ENCODE measurements at places on chromosomes 1 and 21.

DNA sequence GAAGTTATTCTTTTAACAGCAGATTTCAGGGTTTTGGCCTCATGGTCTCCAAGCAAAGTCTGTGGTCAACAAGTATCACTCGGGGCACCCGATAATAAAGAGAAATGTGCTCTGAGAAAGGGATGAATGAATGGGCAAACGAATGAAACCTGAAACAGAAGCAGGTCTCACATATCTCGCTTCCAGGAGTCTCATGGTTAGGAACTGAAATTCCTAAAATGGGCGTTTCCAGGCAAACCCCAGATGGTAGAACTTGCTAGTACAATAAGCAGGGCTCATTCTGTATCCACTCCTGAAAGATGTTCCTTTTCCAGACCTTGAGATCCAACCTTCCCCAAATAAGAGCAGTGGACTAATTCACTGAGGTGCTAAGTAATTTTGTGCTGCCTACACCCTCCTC lies 87.2 kb downstream of the LAMC2 start:
- peak; percentile 54 for DNase-seq

DNA sequence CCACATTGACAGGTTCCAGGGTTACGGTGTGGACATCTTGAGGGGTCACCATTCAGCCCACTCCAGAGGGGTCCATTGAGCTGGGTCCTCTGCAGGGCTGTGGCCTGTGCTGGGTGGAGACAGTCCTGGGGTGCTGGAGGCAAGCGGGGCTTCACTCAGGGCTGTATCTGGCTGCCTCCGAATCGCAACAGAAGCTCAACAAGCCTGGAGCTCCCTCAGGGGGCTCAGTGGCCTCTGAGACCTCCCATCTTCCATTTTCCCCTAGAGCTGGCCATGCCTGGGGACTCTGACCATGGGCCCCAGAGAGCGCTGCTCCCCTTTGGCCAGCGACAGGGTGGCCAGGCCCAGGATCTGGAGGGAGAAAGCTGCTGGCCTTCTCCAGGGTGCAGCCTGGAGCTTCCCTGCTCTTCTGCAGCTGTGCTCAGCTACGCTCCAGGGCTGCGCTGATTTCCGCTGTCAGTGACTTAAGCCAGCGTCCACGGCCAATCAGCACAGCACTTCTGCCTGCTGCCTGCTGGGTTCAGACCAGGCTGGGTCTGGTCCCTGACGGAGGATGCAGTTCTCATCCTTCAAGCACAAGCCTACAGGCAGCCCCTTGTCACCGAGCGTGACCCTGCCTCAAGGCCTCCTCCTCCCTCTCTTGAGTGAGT lies 45.0 kb upstream of the ADARB1 start:
- no peak for DNase-seq

GRCh38 chr1:151001602-151002001 lies 5.1 kb downstream of the MINDY1 start:
- no peak for DNase-seq

DNA sequence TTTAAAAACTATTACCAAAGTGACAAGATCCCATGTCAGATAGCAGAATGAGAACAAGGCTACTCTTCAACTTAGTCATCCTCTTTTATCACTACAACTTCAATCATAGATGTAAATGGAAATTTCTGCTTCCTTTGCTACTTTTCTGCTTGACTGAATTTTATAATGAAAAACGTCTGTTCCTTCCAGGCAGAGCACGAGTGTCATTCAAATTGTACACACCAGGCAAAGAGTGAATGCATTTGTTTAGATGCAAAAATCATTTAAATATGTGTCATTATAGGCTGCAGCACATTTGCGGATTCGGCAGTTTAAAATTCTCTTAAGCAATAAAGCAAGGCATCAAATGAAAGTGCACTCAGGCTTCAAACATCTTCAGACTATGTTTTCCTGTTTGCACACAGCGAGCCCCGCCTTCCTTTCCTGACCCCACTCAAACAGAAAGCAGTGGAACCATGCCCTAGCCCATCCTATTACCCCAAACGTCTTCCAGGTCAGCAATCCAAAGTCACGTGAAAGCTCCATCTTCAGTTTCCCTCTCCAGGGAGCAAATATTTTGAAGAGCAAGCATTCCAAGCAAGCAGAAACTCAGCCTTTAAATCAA lies 99.6 kb downstream of the APP start:
- peak; percentile 87 for DNase-seq

- DNase-seq: peak; percentile 61
These were observed 16.3 kb upstream of the ACKR1 start for GRCh38 chr1:159188375-159188788.

- DNase-seq: no peak
These were observed 65.2 kb upstream of the TINAGL1 start for GRCh38 chr1:31510853-31511789.

DNA sequence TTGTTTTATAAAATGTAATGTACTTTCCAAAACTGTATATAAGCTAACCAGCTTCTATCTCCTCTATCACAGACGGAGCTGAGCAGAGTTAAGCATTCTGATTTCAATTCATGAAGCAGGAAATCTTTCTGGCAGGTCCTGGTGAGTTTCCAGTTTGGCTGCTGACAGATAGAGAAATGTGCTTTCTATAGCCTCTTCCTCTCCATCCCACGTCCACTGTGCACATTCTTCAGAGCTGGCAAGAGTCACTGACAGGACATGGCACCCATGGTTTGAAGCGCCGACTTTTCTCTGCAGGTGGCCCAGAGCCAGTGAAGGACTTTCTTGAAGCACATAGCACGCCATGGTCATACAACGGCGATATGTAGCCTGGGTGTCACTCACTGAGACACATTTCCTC lies 52.3 kb upstream of the POU2F1 start:
- no peak for DNase-seq

DNA sequence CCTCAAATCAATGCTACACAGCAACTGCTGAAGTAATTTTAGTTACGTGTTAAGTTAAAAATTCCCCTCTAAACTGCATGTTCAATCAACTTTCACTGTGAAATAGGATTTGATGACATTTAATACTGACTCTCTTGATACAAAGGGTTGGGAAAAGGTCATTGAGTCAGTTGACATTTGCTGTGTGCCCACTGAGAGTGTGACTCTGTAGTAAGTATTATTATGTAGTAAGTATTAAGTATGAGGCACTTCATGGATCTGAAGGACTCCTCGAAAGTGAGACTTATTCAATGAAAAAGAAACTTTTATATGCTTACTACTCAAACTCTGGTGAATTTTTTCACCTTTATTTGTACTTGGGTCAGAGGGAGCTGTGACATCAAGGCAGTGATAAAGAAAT lies 83.1 kb upstream of the S1PR1 start:
- no peak for DNase-seq

DNA sequence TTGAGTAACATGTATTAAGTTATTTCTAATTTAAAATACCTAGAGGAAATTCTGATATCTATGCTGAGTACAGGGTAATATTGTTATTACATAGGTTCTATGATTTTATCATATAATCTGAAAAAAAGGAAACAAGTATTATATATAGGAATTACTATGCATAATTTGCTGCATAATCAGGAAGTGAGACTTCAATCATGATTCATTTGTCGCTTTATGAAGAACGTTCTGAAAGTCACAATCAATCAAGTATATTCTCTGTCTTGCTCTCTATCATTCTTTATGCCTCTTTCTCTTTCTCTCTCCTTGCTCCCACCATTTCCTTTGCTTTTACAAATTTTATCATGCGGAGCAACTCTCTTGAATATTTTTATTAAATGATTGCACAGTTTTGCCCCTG lies 1130.3 kb downstream of the PLA2G4A start:
- no peak for DNase-seq

- DNase-seq: no peak
These were observed 46.0 kb downstream of the RPL5 start for GRCh38 chr1:92877792-92878191.

DNA sequence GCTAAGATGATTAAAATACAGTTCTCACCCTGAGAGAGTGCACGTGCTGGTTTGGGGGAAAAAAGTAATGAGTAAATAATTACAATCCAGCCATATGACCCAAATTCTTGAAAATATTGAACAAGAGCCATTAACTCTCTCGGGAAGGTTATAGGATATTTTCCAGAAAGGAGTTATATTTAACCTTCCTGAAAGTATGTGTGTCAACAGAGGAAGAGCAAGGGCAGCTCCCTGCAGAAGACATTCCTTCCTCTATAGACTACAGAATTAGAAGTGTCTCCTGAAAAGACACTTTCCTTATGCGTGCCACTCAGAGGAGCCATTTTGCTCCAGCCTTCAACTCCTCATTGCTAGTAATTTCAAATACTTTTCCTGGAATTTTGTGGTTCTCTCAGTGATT lies 648.7 kb downstream of the USP25 start:
- DNase-seq: no peak

DNA sequence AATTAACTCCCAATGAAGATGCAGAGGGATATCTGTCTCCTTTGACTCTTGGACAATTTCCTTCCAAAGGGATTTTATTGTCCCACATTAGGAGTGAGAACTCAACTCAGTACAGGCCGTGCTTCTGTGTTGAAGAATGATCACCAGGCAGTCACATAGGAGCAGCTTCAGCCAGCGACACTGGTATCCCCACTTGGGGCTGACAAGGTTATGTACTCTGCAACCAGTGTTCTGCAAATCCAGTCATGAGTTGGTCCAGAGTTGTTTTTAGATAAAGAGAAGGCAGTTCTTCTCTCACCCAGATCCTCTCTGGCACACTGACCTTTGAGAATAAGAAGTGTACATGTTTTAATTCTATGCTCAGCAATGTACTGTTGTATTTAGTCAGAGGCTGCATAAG lies 415.8 kb downstream of the SETD4 start:
- DNase-seq: no peak

DNA sequence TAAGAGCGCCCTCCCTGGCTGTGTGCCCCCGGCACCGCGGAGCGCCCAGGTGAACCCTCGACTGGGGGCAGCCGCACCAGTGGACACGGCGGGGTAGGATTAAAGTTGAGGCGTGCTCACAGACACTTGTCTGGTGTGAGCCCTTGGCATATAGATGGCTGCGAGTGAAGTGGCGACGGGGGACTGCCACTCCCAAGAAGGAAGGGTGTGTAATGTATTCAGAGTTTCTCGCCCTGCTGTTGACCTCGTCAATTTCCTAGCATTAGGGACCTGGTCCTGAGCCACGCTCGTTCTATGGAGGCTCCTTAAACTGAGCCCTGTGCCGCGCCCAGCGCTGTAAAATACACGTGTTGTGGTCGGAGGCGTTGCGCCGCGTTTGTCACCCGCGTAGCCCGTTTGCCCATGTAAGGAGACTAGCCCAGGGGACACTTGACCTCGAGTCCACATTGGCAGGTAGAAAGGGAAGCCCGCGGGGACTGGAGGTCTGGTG lies 554 bp downstream of the EVA1C start:
- no peak for DNase-seq

Measured in adipocyte (in vitro differentiated cells).